ENCODE measurements at places on chromosomes 1 and 21.

- no peak for DNase-seq
Measured at GRCh38 chr1:176110203-176110602, 96.9 kb downstream of the COP1 start.

- peak; percentile 34 for DNase-seq
Measured at GRCh38 chr1:41492341-41492848, 7.9 kb upstream of the EDN2 start.

GRCh38 chr1:7899741-7900140, 40.9 kb downstream of the TNFRSF9 start:
- peak; percentile 33 for DNase-seq

DNA sequence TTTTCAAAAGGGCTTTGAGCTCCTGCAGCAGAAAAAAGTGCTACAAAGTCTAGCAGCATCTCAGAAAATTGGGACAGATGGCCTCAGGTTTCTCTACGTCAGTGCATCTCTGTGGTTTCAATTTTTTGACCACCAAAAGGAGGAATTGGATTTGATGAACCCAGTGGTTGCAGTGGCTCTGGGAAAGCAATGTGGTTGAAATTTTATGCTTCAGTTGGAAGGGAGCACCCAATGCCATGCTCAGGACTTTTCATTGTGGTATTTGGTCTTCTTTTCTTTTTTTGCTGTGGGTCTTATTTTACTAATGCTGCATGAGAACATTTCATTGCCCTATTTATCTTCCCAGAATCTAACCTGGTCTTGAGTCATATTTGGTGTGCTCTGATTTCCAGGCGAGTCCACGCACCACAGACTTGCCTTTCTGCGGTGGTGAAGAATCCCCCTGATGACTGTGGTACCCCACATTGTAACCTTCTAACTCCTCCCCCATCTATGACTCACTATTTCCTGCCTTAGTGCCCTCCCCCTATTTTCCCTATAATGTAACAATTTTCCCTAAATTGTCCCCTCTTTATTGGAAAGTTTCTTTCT, 56.7 kb downstream of the S1PR1 start:
- no peak for DNase-seq

DNA sequence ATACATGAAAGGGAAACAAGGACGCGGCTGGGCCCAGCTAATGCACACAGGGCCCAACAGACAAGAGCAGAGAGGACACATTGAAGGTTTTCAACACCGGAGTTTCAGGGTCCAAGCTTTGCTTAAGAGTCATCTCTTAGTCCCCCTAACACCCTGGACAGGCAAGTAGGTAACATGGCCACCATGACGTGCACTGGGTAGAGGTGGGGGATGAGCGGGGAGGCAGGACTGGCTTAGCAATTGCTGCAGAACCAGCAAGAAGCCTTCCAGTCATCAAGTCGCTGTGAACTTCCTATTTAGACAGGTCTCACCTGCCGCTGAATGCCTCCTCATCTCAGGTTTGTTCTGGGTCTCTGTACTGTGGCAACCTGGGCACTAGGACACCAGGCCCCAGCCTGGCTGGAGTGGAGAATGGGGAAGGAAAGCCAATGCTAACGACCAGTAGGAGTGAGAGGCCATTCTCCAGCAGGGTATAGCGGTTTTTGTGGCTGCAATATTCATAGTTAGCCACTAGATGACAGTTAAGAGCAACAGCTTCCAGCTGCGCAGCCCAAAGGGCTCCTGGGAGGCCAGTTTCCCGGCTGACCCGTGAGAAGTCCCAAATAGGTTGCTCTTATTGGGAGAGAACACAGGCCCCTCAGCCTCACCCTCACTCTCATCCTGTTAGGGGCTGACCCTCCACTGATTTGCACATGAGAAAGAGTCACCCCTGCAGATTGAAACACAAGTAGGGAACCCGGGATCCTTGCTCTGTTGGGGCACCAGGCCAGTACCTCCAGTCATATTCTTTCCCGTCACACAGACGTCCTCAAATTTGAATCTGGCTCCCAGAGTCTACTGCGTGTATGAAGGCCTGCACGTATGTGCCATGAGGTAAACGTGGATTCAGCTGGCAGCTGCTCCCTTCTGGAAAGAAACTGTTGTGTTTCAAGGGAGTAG, 6.0 kb upstream of the PIGC start:
- DNase-seq, result peak; percentile 83

DNA sequence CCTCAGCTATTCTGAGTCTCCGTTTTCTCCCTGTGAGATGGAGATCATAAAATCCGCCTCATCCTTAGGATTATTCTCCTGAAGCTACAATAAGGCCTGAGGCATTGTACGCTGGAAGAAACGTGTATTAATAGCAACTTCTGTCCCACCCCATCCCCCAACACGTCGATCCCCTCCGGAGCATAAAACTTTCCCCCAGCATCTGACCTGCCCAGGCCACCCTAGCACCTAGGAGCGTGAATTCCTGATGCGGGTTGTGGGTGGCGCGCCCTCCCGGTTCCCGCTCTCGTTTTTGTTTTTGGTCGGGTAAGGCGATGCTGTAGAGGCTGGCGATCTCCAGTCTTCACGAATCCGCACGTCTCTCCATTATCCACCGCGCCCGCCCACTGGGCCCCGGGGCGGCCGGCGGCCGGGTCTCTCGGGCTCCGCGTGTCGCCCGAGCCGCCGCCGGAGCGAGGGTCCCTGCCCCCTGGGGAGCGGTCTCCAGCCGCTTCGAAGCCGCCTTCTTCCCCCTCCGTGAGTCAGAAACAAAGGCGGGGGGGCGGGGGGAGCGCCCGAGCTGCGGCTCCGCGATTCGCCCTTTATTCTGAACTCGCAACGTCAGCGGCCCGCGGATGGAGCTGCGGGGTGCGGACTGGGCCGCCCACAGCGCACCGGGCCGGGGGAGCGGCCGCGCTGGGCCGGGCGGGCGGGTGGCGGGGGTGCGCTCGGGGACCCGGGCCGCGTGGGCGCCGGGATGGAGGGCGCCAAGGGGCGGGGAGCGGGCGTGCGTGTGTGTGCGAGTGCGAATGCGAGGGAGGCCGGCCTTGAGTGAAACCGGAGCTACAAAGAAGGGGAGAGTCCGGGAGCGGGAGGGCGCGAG, at the start of gene PLEKHO1:
PLEKHO1 (plus strand) TSS at position 646 of the 862 bp plus-strand sequence. CDS start 342 bp downstream, outside the sequence.
- peak; percentile 92 for DNase-seq

GRCh38 chr1:157944663-157945280, 48.7 kb upstream of the KIRREL1 start:
- DNase-seq, result no peak

- no peak for DNase-seq
Measured at GRCh38 chr21:29436143-29436542, 137.4 kb downstream of the BACH1 start.

DNA sequence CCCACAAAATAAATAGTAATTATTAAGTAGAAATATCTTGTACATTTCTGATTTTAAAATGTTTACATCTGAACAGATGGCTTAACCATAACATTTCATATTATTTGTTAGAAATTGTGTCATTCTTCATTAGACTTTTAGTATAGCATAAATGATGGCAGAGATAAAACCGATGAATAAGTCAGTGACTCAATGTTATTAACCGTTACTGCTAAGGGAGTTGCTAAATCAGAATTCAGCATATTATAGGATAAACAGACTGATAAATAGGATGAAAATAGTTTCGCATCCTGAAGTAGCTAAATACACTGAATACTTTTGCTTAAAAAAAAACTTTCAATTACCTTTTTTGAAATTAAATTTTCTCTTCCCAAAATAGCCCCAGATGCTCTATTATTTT, 610.6 kb upstream of the ZP4 start:
- DNase-seq, result no peak

- DNase-seq, result no peak
Measured at GRCh38 chr1:153978274-153978909, 918 bp upstream of the JTB start.

- peak; percentile 93 for DNase-seq
Measured at GRCh38 chr1:23958810-23959460, 693 bp upstream of the PNRC2 start.

- DNase-seq, result peak; percentile 8
Measured at GRCh38 chr1:241156231-241156965, 200.6 kb downstream of the RGS7 start.

DNA sequence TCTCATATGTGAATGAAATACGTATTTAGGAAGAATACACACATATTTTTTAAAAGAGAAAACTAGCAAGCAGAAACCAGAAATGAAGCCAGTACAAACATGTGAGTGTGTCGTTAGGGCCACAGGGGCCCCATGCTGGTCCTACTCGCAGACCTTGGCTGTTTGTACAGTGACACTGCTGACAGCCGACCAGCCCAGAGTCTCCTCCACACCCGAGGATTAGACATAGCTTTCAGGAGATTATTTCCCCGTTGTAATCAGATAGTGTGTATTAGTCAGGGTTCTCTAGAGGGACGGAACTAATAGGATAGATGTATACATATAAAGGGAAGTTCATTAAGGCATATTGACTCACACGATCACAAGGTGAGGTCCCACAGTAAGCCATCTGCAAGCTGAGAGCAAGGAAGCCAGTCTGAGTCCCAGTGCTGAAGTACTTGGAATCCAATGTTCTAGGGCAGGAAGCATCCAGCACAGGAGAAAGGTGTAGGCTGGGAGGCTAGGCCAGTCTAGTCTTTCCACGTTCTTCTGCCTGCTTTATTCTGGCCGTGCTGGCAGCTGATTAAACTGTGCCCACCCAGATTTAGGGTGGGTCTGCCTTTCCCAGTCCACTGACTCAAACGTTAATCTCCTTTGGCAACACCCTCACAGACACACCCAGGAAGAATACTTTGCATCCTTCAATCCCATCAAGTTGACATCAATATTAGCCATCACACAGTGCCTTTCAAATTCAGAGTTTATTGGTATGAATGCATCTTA, 51.2 kb downstream of the DIP2A start:
- no peak for DNase-seq

GRCh38 chr21:26925636-26926035, 41.3 kb downstream of the ADAMTS5 start:
- DNase-seq, result no peak

GRCh38 chr1:155038602-155039307, 5.1 kb downstream of the DCST1 start:
- DNase-seq, result peak; percentile 87

GRCh38 chr1:57719274-57719673, 295.4 kb upstream of the DAB1 start:
- no peak for DNase-seq

- DNase-seq, result no peak
Measured at GRCh38 chr1:228154670-228155571, 5.2 kb downstream of the GJC2 start.

- DNase-seq, result no peak
Measured at GRCh38 chr1:205521686-205522085, 17.2 kb downstream of the CDK18 start.

GRCh38 chr1:37485902-37486679, 11.7 kb downstream of the ZC3H12A start:
- peak; percentile 73 for DNase-seq

GRCh38 chr21:26544201-26544775, 28.8 kb downstream of the CYYR1 start:
- DNase-seq, result no peak

GRCh38 chr1:116824631-116825206, 70.5 kb downstream of the CD2 start:
- DNase-seq, result no peak

DNA sequence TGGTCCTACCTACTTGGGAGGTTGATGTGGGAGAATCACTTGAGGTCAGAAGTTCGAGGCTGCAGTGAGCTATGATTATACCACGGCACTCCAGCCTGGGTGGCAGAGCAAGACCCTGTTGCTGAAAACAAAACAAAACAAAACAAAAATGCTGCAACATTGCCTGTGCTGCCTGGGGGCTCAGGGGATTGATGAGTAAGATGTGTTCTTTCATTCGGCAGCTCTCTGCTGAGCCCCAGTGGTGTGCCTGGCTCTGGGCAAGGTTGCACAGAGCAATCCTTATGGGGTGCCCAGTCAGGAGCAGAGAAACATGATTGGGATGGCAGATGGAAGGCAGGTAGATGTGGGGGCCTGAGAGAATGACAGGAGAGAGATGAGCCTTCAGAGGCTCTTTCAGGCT, 28.6 kb upstream of the KDM4A start:
- no peak for DNase-seq

- DNase-seq, result peak; percentile 48
Measured at GRCh38 chr21:29501451-29501850, 202.7 kb downstream of the BACH1 start.

DNA sequence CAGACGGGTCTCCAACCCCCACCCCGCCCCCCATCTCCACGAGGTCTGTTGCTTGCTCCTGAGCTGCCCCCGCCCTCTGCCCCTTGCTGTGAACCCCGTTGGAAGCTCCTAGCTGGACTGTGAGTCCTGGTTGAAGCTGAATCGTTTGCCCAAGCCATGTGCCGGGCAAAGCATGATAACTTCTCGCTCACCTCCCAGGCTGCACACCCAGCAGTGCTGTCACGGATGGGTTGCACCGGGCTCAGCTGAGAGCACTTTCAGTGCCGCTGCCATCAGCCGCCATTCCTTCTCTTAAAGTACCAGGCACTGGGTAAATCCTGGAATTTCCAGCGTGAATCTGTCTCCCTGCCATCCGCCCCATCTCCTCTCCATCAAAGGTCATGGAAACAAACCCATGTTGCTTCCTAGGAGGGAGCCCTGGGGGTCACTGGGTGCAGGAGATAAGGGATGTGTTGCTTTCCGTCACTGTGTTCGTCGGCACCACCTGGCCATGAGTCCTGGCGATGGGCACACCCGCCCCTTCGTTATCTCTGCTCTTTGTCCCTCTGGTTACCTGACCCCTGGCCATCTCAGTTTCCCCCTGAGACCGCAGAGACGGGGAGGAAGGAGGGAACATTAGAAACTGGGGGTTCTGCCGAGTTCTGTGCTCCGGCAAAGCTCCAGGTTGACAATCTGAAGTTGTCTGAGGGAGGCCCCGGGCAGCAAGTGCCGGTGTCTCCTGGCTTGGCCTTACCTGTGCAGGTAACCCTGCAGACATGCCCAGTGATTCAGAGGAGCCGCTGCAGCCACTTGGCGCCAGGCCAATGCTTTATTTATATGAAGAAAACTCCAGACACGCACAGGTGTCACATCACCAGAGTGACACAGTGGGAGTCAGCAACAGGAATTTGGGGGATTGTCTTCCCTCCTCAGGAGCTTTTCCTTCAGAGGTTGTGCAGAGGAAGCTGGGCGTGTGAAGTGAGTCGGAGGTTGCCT, 2.7 kb downstream of the PDE9A start:
- DNase-seq, result no peak

DNA sequence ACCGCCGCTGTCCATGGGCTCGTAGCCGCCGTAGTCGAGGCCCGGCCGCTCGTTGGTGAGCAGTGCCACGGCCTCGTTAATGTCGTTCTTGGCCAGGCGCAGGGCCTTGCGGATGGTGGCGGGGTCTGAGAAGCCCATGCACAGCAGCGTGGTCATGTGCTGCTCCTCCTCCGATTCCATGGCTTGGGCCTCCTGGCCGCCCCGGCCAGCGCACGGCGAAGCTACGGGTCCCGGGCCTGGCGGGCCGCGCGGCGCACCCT, 300 bp downstream of the USP24 start:
- DNase-seq, result peak; percentile 73

- no peak for DNase-seq
Measured at GRCh38 chr1:225467193-225468020, 39.6 kb upstream of the LBR start.

Data from GM23248 (cell line).